G401 (cell line): ENCODE measurements at places on chromosomes 16 and 17.

GRCh38 chr16:445566-445965 is 20.1 kb downstream of the RAB11FIP3 start:
- peak; percentile 89 for DNase-seq

GRCh38 chr16:81018496-81018895 is 11.5 kb downstream of the CENPN start:
- DNase-seq, result no peak

DNA sequence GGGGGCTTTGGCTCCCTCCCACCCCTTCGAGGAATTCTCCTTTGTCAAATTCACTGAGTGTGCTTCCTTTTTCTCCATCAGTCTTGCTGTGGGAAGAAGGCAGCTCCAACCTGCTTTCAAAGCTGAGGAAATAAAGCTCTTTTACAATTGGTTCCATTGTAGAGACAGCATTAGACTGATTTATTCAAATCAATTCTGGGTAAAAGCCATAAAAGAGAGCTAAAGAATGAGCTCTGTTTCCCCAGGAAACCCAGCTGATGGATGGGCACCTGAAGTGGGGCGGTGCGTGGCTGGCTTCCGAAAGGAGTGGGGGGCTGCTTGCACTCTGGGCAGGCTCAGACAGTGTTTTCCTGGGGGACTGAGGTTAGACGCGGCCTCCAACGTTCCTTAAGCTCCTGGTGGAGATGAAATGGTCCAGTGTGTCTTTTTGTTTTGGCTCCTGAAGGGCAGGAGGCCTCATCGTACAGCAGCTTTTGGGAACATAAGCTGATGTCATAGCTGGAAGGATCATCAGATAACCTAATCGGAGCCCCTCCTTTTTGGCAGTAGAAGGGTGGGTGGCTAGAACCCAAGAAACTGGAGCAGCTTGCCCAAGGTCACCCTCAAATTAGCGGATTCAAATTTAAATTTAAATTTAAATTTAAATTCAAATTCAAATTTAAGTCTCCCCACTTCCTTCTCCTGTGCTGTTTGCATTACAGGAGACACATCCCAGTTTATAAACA is 128.5 kb upstream of the EEF2KMT start:
- DNase-seq, result no peak

- DNase-seq, result no peak
Observed at GRCh38 chr17:8131844-8132441, 8.0 kb upstream of the HES7 start.

- DNase-seq, result peak; percentile 15
Observed at GRCh38 chr17:58965221-58965620, 141.5 kb downstream of the TRIM37 start.

- no peak for DNase-seq
Observed at GRCh38 chr17:40517286-40517662, 15.9 kb upstream of the TNS4 start.

DNA sequence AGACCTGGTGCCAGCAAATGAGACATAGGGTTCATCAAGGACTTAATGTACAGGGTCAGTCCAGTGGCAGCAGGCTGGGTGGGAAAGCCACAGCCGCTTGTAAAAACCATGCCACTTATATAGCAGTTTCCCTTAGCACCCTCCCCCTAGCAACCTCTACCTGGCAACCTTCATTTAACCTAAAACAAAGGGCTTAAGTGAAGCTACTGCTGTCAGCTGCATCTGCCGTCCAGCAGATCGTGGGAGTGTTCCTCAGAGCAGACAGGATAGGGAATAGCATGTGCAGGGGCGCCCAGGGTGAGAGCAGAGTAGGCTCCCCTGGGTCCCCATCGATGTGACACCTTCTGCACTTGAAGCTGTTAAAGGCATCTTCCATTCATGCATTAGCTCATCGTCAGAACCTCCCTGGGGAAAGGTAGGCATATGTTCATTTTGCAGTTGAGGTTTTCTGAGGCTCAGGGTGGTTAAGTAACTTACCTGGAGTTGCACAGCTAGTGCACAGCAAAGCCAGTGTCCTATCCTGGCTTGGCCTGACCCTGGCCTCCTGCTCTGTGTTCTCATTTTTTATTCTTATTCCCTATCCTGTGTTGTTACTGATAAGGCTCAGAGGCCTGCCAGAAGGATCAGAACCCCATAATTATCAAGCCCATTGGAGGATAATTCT is 112.5 kb downstream of the SOCS1 start:
- no peak for DNase-seq

- no peak for DNase-seq
Observed at GRCh38 chr16:649631-650030, 466 bp downstream of the WDR90 start.

DNA sequence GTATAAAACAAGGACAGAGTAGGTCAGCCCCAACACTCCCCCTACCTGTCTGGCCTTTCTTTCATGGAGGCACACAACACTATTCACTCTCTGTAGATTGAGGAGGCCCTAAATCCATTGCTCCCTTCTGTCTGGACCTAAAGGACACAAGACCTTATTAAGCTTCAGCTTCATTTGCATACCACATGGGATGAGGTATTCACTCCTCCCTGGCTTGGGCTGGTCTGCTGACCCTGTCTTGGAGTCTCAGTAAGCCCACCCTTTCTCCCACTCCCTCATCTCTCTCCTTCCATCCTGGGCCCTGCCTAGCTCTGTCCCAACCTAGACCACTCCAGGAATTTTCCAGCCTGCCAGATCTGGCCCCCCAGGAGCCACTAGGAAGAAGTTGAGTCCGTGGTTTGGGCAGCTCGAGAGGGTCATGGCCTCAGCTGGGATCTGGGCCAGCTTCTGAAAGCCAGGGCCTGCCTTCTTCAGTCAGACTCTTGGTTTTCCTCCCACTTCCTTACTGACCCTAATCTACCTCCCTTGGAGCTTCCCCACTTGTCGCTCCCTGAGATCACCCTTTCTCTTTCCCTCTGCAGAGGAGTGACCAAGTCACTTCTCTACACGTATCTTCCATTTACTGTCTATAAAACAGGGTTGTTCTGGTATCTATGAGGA is 6.5 kb upstream of the LLGL1 start:
- no peak for DNase-seq
